HL-60 (cell line): ENCODE measurements at places on chromosomes 7 and 10.

DNA sequence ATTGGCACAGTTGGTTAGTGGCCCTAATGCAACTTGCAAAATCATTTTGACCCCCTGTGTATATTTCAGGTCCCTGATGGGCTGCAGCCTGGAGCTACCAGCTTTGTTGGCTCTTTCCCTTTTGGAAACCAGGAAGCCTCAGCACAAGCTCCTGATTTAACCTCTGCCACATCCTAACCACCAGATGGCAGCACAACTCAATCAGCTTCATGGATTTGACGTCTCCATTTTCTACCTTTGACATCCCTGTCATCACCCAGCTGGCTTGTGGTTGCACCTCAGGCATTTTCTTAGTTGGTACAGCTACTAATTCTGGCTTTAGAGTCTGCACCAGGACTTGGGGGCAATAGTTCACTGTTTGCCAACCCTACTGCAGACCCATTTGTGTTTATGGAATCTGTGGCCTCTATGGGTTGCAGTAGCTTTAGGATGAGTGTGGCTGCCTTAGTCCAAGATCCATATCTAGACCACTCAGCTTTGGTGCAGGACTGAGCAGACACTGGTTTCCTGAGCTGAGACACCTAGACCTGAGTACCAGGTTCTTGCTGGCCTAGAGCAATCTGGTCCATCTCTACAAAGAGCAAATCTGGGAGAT, 456.2 kb downstream of the REEP3 start:
- DNase-seq = peak; percentile 45

DNA sequence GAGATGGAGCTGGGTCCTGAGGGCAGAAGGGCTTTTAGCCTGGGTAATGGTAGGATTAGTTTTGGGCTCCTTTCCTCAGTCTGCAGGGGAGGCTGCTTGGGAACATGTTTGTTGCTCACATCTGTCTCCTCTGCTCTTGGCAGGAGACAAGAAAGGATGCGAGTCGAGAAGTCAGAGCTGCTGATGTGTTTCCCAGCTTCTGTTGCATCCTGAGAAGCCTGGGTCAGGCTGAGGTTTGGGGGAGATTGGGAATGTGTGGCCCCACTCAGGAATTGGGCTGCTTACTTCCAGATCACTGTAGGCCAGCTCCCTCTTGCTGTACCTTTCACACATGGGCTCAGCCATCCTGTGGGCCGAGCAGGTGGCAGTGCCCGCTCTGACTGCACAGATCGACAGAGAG, 79.2 kb downstream of the CCNY start:
- DNase-seq = no peak

DNA sequence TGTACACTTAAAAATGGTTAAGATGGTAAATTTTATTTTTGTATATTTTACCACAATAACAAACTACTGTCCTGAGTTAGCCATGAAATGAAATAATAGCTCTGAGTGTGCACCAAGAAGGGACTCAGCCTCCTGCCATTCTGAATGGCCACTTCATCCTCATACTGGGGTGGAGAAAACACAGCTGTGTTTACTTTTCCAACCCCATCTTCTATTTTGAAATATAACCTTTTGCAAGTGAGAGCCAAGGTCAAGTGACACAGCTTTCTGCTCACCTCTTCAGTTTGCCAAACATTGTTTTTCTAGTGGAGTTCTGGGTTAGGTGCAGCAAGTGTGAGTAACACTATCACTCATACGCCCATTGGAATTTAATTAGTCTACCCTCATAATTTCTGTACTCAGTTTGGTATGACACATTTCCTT, 107.4 kb upstream of the GLCCI1 start:
- DNase-seq = no peak

DNA sequence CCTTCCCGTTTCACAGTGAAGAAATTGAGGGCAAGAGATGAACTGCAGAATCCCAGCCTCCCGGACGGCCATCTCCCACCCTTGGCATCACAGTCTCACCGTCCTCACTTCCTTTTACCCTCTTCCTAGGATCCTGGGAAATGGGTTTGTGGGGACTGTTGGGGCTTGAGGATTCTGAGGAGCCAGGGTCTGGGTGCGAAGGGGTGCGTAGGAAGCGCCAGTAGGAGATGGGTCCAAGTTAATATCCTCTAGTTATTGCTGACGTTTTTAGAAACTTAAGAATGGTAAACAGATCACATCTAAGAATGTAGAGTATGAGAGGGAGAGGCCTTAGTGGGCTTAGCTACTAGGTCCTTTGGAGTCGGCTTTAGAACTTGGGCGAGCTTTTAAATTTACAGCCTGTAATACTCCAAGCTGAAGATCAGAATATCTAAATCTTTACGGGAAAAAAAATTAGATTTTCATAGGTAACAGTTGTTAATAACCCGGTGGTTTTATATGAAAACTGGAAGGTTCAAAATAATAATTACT, 696 bp downstream of the MALSU1 start:
- DNase-seq = no peak

- DNase-seq = no peak
Observed at GRCh38 chr10:58609532-58610150, 97.0 kb downstream of the BICC1 start.

GRCh38 chr7:140231771-140232491, 55.1 kb upstream of the KDM7A start:
- DNase-seq = no peak

- DNase-seq = no peak
Observed at GRCh38 chr10:78416031-78417011, 382.7 kb downstream of the RPS24 start.

DNA sequence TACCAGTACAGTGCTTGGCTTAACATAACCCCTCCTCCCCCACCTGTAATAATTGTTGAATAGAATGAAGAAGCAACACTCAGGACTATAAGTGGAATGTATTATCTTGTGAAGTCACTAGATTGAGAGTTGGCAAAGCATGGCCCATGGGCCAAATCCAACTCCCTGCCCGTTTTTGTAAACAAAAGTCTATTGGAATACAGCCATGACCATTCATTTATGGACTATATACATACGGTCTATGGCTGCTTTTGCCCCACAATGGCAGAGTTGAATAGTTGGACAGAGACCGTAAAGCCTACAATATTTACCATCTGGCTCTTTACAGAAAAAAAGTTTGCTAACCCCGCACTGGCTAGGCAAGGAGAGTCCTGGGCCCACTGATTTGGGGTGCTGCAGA, 48.1 kb upstream of the CYCS start:
- DNase-seq = no peak

DNA sequence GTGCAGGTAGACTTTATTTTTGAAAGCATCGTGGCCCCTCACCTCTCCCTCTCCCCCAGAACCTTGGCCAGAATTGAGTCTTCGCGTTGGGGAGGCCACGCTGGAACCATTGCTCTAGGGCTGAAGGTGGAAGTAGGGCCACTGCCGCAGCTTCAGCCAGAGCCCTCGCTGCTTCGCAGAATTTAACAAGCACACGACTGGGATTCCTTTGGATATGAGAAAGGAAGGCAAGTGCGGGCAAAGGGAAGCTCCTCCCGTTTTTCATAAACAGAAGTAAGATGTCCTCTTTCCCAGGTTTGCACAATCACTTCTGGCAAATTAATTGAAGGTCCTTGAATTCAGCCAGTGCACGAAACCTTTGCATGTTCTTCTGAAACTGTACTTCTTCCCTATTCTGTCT, 168.1 kb downstream of the CCDC3 start:
- no peak for DNase-seq

- DNase-seq = no peak
Observed at GRCh38 chr10:95254629-95255028, 36.2 kb downstream of the PDLIM1 start.

DNA sequence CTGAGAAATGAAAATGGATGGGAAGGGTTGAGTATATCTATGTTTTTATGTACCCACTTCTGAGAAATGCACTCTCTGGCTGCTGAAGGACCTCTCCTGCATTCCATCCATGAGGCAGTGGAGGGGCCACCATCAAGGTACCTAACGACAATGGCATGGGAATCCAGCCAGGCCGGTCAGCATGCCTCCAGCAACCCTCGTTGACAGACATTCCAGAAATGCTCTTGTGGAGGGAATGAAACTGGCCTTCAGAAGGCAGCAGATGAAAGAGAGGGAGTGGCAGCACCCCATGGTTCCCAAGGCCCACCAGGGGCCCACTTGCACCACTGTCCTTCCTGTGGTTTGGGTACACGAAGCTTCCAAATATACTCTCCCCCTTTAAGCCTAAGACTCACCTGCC, 269.0 kb downstream of the ARHGAP12 start:
- DNase-seq = no peak

- no peak for DNase-seq
Observed at GRCh38 chr10:13505052-13505680, 23.6 kb downstream of the BEND7 start.

GRCh38 chr7:84231157-84231556, 36.6 kb upstream of the SEMA3A start:
- DNase-seq = no peak

DNA sequence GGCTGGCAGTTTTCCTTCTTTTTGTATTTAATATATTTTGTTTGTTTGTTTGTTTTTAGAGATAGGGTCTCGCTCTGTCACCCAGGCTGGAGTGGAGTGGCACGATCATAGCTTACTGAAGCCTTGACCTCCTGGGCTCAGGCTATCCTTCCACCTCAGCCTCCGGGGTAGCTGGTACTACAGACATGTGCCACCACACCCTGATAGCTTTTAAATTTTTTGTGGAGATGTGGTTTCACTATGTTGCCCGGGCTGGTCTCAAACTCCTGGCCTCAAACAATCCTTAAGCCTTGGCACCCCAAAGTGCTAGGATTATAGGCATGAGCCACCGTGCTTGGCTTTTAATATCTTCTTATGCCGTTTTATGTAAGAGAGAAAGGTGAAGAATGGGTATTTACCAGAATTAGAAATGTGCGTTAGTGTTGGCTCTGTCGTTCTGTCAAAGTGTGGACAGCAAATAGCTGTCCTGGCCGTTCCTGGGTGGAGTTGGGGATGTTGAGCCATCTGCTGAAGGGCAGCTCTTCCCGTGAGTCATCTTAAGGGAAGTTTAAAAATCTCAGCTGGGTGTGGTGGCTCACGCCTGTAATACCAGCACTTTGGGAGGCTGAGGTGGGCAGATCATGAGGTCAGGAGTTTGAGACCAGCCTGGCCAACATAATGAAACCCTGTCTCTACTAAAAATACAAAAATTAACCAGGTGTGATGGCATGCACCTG, 14.8 kb downstream of the OGDH start:
- DNase-seq = no peak

- DNase-seq = no peak
Observed at GRCh38 chr7:145986248-145986874, 130.2 kb upstream of the CNTNAP2 start.

GRCh38 chr10:132059760-132060508, 5.8 kb upstream of the JAKMIP3 start:
- no peak for DNase-seq

DNA sequence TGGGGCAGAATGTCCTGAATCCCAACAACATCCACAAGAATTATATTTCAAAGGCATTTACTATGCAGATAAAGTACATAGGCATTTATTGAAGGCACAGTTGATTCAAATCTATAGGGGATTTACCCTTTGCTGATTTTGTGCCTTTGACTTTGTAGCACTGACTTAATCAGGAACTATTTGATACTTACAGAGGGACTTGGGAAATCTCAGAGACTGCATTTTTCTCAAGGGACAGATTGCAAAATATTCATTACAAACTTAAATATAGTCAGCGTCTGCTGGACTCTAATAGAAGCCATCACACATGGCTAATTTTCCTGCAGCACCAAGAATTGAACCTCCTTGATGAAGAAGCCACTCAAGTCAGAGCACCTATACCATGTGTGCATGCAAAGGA, 44.9 kb downstream of the FAS start:
- DNase-seq = no peak

DNA sequence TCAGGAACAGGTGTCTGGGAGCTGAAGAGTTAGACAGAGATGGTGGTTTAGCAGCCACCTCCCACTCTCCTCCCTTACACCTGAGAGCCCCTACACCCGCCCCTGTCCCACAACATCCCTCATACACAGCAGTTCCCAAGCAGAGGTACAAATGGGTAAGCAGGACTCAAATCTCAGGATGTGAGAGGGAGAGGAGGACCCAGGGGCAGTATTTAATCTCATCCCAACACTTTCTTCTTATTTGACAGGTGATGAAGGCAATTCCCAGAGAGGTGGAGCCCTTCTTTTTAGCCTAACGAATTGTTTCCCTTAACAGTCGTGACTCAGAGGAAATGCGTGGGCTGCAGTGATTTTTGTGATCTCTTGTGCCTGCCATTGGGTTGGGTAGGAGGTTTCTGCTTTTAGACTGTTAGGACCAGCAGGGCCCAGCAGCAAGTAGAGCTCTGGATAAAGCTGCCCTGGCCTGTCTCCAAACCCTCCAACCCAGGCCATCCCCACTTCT, 191.3 kb downstream of the HECW1 start:
- DNase-seq = no peak

DNA sequence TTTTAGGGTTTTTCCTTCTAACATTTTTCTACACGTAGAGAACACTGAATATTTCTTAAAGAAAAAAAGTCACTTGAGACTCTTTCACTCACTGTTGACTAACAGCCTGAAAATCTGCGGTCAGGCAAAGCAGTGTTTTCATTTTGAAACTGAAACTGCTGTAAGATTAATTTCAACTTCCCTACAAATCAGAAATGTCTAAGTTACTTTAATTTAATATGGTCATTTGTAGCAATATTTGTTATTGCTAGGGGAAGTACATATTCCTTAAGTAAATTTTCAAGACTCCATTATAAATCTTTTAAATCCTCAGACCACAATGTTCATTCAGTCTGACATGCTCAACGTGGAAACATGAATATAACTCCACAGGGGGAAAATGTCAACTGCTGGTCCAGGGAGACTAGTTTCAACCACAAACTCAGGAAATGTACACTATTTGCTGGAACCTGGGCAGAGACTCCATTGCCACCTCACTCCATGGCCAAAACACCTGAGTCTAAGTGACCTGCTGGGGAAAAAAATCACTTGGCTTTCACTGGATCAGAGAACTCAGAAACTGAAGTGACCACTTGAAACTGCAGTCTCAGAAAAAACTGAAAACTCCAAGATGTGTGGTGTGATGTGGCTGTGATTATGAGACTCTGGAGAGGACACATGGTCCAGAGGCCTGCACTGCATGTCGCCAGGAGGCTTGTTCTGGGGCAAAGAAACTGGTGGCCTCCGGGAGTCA, 161.2 kb downstream of the TAX1BP1 start:
- no peak for DNase-seq

- no peak for DNase-seq
Observed at GRCh38 chr10:811379-812175, 119.9 kb downstream of the LARP4B start.

- no peak for DNase-seq
Observed at GRCh38 chr7:45253368-45253767, 95.8 kb downstream of the RAMP3 start.

GRCh38 chr7:23594879-23595604, 2.1 kb upstream of the CCDC126 start:
- peak; percentile 73 for DNase-seq
